Fibroblast of skin of right biceps (primary cell): ENCODE measurements at places on chromosomes 11 and 22.

DNA sequence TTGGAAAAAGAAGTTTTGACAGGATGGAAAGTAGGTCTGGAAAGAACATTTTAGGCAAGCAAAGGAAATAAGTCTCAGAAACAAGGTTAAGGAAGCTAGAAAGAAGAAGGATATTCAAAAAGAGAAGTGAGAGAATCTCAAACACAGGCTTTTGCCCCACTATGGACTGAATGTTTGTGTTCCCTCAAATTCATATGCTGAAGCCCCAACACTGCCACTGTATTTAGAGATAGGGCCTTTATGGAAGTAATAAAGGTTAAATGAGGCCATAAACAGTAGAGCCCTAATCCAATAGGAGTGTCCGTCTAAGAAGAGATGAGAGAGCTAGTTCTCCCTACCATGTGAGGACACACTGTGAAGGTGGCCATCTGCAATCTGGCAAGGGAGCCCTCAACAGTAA lies 20.6 kb upstream of the RPS13 start:
- no peak for DNase-seq

DNA sequence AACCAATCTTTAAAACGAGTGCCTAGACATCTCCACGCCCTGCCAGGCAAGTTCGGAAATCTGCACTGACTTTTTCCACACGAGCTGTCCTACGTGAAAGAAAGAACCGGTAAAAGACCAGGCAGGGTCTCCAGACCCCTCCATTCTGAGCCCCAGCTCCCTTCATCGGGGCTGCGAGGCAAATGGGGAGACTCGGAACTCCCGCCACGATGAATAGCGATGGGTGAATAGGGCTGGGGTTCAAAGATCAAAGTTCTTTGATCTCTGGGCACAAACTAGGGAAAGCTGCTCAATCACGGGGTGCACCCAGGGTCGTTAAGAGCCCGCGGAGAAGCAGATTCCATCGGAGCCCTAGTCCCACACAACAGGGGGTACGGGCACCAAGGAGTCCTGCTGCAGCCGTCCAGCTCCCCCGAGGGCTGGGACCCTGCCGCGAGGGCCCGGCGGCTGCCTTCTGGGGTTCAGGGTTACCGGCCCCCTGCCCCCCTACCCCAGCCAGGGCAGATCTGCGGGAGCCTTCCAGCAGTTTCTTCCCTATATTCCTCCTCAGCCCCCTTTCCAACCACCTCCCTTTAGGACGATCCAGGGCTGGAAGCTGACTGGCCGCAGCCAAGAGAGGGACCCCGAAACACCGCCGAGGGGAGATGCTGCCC lies 1.1 kb downstream of the LRP4 start:
- DNase-seq: no peak

- no peak for DNase-seq
These were observed 6.0 kb downstream of the MRPL40 start for GRCh38 chr22:19438298-19438697.

DNA sequence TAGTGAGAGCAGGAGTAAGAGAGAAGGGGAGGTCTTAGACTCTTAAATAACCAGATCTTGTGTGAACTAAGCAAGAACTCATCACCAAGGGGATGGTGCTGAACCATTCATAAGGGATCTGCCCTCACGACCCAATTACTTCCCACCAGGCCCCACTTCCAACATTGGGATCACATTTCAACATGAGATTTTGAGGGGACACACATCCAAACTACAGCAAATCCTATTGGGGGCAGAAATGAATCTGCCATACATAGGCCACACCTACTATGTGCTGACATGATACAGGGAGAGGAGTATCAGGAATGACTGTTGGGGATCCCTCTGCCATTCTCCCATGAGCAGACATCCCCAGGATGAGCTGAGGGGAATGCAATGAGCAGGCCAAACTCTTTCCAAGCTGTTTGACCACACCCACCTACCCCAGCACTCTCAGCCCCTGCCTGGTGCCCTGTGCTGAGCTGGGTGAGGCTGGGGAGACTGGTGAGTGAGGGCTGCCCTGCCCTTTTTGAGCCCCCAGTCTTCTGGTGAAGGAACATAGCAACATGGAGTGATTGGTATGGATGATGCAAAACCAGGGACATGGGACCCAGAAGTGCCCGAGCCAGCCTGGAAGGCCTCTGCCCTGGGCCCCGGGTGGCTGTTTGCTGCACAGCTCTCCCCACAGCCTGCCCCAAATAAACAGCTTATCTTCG lies 1.2 kb upstream of the GTSE1 start:
- DNase-seq: no peak

GRCh38 chr11:563812-564578 lies 3.2 kb downstream of the RASSF7 start:
- no peak for DNase-seq

DNA sequence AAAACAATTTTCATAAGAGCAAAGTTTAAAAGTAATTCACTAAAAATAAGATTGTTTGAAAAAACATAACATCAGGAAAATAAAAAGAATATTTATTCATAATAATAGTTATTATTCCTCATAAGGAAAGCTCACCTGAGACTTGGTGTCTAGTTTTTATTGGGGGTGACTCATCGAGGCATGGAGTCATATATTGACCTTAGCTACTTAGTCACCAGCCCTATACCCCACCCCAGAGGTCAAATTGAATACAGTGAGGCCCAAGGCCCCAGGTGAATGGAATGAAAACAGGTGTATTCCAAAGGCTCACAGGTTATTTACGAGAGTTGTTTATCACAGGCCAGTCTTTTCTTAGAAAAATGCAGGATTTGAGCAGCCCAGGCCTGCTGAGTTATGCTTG lies 36.9 kb downstream of the CNTF start:
- no peak for DNase-seq

GRCh38 chr11:35485656-35486322 lies 39.6 kb downstream of the PAMR1 start:
- DNase-seq: peak; percentile 83

DNA sequence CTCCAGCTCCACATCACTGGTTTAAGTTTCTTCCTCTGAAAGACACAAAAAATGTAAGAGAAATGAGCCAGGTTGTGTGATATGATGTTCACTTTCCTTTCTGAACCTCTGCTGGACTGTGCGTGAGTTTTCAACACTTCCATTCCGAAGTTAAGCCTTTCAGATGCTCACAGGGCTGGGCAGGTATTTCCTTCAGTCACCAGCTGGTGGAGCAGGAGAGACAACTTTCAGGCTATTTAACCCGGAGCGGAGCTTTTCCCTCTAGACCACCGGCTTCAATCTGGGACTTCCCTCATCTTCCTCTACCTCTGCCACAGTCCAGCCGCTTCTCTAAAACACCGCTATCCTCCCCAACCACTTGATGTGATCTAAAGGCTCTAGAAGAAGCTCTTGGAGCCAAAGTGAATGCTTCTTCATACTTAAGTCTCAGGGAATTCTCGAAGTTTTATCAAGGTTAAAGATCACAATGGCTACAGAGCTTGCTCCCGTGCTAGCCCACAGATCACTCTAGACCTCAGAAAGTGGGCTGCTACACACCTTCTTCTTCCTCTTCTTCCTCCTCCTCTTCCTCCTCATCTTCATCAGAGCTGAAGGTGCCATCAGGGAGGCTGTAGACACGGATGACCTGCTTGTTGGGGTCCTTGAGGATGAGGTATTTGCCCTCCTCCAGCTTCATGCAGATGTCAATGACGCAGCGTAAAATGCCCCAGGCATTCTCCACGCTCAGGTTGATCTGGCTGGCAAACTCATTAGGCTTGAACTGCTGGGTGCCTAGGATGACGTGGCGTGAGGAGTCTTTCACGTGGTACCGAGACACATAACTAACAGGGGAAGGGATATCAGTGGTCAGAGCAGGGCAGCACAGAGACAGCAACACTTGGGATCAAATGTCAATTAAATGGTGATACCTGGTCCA lies 4.4 kb upstream of the FOXRED2 start:
- DNase-seq: peak; percentile 58

DNA sequence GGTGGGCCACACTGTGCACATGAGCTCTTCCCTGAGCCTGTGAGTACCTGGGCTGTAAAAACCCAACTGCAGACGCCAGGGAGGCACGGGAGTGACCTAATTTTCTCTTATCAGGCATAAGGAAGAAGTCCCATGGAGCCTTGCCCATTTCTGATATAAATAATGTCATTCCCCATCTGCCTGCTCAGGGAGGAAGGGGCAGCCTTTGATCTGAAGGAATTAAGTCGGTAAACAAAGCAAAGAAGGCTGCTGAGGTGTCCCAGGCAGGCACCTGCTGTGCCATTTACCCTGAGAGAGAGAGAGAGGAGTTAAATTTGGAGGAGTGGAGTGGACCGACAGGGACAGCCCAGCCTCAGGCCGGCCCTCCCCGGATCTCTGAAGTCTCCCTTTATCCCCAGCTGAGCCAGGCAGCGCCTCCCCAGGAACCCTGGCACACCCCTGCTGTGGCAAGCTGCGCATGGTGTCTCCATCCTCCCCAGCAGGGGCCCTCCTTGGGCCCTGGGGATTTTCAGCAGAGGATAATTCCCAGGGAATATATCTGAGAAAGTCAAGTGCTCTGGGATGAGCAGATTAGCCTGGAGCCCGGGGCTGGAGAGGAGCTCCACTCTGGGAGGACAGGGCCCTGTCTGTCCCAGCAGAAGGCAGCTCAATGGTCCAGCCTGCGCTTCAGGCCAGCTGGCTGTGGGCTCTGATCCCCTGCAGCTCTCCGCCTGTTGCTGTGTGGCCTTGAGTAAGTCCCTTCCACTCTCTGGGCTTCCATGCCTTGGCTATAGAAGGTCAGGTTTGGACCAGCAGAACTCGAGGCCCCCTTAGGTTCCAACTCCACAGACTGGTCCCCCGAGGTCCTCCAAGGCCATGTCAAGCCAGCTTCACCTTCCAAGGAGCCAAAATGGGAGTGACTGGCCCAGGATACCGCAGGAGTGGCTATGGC lies 17.5 kb upstream of the CABP7 start:
- DNase-seq: no peak

DNA sequence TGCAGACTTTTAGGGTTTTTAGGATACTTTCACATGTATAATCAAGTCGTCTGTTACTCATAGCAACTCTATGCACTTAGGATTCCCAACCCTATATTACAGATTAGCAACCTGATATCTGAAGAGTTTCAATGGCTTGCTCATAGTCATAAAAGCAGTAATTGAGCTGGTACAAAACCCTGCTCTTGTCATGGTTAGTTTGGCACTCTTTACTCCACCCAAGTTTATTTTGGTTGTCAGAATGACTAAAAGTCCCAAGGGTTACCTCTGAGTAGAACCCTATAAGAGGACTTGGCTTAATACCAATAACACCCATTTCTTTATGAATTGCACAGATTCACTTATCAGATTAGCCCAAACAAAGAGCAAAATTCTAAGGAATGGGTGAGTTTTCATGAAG lies 550.6 kb downstream of the SOX6 start:
- no peak for DNase-seq

DNA sequence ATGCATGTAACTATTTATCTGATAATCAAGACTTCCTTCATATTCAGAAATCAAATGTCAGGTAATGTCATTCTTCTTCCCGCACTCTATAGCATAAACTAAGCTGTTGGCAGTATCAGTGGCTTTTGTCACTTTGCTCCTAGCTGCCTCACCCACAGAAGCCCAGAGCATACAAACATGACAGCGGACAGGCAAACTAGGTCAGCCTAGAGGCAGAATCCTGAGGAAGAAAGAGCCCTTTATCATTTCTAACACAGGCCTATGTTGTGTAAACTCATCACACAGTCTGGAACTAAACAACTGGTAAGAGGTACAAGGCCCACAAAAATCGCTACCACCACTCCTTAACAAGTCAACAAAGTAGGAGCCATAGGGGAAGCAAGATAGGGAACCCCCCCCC lies 21.0 kb downstream of the GUCY1A2 start:
- DNase-seq: no peak

DNA sequence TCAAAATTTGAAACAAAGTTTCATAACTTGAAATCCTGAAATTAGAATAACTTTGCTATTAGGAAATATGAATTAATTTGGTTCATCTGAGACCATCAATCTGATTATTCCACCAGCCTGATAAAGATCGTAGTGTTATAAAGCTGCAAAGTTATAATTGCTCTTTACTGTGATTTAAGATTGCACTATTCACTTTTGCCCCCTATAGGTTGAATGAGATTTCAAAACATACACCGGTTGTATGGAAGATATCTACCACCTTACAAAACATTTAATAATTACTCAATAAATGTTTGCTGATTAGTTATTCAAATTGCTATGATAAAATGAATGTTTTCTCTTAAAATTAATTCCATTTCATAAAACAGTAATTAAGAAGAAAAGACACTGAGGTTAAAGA lies 26.1 kb downstream of the APIP start:
- DNase-seq: no peak

DNA sequence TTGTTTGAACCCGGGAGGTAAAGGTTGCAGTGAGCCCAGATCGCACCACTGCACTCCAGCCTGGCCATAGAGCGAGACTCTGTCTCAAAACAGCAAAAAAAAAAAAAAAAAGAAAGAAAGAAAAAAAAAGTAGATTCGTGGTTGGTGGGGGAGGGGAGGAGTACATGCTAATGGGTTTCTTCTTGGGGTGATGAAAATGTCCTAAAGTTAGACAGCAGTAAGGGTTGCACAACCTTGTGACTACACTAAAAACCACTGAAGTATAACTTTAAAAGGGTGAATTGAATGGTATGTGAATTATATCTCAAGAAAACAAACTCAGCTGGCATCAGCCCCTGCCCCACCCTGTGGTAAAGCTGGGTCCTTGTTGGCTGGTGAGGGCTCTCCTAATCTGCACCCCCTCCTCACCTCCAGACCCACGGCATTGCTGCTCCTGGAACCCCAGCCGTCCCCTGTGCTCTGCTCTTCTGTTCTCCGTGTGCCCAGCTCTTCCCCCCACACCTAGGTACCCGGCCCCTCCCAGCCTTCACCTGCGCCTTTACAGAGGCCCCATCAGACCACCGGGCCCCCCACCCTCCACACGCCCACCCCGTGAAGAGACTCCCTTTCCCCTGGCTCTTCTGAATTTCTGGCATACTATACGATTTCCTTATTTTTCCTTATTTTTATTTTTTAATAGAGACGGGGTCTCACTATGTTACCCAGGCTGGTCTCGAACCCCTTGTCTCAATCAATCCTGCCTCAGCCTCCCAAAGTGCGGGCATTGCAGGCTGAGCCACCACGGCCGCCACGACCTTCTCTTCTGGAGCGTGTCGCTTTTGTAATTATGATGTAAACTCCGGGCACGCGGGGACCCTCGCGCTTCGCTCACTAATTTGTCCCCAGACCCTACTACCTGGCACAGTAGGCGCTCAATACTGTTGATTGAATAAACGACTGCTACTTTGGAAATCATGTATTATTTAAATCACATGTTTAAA lies 924 bp upstream of the FADD start:
- peak; percentile 57 for DNase-seq

- DNase-seq: no peak
These were observed 4.0 kb downstream of the ASCC2 start for GRCh38 chr22:29834046-29834445.

- DNase-seq: peak; percentile 93
These were observed 8.7 kb upstream of the LAYN start for GRCh38 chr11:111531687-111532364.
